Fibroblast of mammary gland (primary cell): ENCODE measurements at places on chromosomes 2 and 18.

GRCh38 chr2:62186156-62186905 lies 9.6 kb upstream of the B3GNT2 start:
- DNase-seq, result no peak

- DNase-seq, result no peak
These were observed 100.1 kb downstream of the PLCL1 start for GRCh38 chr2:197904446-197904845.

- peak; percentile 76 for DNase-seq
These were observed 27.3 kb downstream of the SPTBN1 start for GRCh38 chr2:54483426-54483825.

- DNase-seq, result no peak
These were observed 318.2 kb downstream of the GALNT13 start for GRCh38 chr2:154189953-154190352.

- peak; percentile 83 for DNase-seq
These were observed 152.1 kb downstream of the PXDN start for GRCh38 chr2:1591978-1592907.

DNA sequence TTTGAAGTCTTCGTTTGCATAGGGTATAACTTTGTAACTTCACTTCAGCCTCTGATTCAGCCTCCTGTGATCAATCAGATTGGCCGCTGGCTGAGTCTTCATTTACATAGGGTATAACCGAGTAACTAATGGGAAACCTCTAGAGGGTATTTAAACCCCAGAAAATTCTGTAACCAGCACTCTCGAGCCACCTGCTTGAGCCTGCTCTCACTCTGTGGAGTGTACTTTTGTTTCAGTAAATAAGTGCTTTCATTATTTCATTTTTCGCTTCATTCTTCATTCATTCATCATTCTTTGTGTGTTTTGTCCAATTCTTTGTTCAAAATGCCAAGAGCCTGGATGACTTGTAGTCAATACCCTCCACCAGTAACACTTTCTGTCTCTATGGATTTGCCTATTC lies 56.4 kb downstream of the CCDC85A start:
- no peak for DNase-seq

- DNase-seq, result no peak
These were observed 94.7 kb upstream of the RPE start for GRCh38 chr2:209907746-209908145.

DNA sequence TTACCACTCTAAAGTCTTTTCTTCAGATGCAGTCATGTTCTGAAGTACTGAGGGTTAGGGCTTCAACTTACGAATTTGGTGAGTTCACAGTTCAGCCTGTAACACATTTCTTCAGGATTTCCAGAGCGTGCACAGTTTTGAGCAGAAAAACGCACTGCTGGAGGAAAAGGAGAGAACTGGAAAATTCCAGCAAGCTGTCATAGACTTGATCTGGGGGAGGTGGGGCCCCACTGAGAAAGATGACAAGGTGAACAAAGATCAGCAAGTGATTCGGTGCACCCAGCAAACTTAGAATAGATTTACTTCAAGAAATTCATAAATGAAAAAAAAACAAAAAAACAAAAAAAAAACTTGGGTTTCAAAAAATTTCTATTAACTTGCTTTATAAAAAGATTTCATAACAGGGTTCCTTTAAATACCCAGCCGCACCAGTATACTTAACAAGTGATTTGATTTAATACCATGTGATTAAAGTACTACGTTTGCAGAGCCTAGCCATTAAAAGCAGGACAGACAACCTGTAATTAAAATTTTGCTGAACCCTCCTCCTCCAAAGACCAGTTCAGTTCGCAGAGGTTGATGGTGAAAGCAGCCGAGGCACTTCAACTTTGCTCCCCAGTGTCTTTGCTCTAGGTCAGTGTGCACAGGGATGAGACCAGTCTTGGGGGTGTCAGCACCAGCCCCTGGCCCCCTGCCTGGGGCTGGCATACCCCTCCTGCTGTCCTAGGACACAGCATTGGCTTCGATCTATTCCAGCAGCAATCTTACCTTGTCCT lies 30.5 kb downstream of the CTIF start:
- no peak for DNase-seq

- DNase-seq, result no peak
These were observed 4.5 kb downstream of the PCBP1 start for GRCh38 chr2:70091816-70092215.

DNA sequence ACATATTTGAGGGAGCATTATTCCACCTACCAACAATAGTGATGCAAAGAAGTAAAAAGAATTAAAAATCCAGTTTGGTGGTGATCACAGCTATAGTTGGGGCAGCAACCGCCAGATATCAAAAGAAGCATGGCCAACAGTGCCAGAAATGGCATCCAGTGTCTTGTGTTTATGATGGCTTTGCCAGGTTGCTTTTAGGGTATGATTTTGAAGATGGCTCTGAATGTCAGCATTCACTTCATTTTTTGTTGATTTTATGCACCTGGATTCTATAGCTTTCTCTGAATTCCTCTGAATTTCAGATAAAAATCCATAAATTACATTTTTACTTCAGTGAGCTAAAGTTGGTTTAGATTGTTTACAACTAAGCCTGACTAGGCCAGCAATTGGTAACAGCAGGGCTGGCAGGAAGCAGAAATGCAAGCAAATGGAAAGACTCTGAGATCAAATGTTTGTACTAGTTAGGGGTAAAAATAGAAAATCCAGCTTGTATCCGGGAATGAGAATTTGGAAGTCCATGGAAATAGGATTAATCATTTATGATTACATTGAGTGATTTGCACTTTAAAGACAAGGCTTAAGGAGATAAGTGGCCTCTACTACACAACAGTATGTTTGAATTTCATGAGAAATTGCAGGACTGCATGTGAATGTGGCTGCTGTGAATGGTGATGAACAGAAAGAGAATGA lies 40.4 kb downstream of the COL3A1 start:
- peak; percentile 65 for DNase-seq

- no peak for DNase-seq
These were observed 21.2 kb upstream of the IL1A start for GRCh38 chr2:112805542-112805941.

DNA sequence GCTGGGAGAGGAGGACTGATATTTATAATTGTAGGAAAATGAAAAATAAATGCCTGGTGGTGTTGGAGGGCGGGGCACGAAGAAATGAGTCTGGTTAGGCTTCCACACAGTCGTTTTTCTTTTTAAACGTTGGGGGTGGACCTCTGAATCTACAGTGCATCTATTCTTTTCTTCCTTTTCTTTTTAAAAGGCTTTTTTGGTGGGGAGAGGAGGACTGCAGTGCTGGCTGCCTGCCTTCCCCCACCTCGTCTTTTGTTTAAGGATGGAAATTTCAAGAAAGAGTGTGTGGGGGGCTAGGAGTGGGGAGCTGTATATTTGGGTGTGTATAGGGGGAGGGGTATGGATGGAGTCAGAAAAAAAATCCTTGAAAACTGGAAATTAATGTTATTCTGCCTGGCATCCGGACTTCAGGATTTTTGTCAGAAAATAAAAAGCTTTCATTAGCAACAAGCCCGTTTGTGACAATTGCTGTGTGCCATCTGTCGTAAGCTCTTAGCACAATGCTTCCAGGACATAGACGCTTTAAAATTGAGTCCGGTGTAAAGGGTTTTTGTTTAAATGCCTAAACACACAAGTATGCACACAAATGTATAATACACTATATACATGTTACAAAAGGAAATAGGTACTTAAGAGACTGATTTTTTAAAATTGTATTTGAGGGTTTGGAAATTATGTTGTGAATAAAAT lies 1.1 kb downstream of the MAP2 start:
- no peak for DNase-seq

GRCh38 chr2:231036131-231036530 lies 1.2 kb upstream of the C2orf72 start:
- no peak for DNase-seq

DNA sequence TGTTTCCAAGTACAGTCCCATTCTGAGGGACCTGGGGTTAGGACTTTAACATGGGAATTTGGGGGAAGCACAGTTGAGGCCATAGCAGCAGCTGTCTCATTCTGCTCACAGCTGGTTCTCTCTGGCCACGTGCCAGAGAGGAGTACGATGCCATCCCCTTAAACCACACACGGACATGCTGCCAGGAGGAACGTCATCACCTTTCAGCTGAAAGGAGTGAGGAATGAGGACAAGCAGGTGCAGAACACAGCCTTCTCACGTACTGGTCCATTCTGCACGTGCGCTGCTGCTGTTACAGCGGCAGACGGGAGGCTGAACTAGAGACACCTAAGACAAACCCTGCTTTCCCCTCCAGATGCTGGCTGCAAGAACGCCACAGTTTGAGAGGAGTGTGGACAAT lies 33.5 kb downstream of the ODC1 start:
- DNase-seq, result no peak

GRCh38 chr2:98009887-98010760 lies 14.4 kb upstream of the TMEM131 start:
- DNase-seq, result peak; percentile 56

DNA sequence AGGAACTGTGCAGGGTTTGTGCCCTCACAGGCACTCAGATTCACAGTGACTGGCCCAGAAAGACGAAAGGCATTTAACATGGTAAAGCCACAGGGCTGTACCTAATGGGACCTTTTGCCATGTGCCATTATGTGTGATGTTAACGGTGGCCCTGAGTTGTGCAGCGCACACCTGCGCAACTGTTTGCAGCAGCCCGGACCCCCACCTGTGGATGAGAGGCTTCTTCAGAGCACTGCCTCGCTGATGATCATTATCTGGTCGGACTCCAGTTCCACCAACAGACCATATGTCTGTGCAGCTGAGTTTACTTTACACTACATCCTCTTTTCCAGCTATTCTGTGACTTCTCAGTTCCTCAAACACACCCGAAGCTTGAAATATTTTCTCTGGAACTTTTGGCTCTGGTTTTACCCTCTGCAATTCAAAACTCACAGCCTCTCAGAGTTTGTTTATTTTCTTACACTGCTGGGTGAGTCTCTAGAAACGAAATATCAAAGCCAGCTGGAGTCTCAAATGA lies 35.6 kb upstream of the UBE2F start:
- DNase-seq, result peak; percentile 49

DNA sequence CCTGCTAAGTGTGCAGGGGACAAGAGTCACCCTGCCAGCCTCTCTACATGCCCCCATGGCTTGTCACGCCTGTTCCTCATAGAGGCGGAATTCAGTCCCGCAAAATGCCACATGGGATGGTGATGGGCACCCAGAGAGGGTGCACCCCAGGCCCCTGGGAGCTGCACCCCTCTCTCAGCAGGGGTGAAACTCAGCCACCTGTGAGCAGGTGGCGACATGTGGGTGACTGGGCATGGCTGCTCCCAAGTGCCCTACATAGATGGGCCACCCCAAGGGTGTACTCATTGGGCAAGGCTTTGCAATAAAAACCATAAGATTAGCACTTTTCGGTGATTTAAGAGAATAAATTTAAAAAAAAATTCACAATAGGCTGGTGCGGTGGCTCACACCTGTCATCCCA lies 6.3 kb downstream of the HS6ST1 start:
- no peak for DNase-seq

DNA sequence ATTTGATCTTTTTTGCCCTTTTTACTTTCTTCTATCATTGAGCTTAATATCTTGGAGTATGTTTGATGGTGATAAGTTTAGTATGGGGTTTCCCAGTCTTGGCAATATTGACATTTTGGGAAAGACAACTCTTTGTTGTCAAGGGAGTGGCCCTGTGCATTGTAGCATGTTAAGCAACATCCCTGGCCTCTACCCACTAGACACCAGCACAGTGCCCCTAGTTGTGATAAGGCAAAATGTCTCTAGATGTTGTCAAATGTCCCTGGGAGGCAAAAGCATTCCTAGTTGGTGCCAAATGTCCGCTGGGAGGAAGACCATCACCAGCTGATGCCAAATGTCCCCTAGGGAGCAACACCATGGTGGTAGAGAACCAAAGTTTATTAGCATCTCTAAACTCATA lies 28.2 kb downstream of the GULP1 start:
- DNase-seq, result no peak

GRCh38 chr2:222214885-222215284 lies 83.9 kb downstream of the PAX3 start:
- no peak for DNase-seq

DNA sequence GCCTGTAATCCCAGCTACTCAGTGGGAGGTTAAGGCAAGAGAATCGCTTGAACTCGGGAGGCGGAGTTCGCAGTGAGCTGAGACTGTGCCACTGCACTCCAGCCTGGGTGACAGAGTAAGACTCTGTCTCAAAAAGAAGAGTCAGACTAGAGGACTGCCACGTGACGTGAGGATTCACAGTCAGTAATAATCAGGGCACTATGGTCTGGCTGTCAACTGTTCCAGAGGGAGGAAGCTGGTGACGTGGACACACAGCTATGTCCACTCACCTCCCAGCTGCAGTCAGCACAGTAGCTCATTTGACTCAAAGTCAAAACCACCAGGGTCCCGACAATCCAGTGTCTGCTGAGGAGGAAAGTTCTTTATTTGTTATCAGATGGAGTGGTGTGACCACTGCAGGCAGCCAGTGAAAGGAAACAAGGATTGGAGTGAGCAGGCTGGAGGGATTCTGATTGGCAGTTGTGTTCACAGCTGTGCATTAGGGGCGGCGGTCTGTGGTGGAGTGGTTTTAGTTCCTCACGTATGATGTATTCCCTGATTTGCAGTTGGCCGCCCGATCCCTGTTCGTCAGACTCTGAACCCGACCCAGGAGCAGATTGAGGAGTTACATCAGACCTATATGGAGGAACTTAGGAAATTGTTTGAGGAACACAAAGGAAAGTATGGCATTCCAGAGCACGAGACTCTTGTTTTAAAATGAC lies 37.9 kb downstream of the MOGAT1 start:
- DNase-seq, result peak; percentile 98

- no peak for DNase-seq
These were observed 39.5 kb upstream of the ASXL3 start for GRCh38 chr18:33538418-33539042.

- no peak for DNase-seq
These were observed 122.9 kb downstream of the GLI2 start for GRCh38 chr2:120858361-120859106.

DNA sequence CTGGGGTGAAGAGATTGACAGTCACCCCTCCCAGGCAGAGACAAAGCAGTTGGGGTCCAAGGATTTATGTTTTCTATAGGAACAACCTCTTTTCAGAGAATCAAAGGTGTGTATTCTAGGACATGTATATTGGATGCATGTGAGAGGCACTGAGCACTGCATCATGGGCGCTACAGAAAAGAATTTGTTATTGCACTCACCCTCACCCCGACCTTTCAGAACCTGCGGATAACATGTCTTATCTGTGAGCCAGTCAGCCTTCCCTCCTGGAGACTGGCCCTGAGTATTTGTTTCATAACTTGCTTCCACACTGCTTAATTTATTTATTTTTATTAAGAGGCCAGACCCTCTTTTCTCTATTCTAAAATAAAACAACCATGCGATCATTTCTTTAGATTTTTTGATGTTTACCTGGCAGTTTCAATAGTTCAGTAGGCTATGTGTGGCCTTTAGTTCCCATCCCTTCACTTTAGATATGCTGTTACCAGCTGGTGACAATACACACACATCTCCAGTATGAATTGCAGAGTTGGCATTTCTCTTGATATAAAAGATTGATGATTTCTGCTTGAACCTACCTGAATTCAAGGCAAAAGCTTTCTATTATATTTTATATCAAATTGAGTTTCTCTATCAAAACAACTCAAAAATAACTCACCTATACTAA lies 29.8 kb downstream of the FABP1 start:
- no peak for DNase-seq

- DNase-seq, result peak; percentile 90
These were observed 27.3 kb upstream of the MLPH start for GRCh38 chr2:237459741-237460174.
